NCI-H2081 (cell line): ENCODE measurements at places on chromosomes 12 and 14.
A peak's percentile ranks its signal among the peaks of the same experiment; 100 is the strongest.

DNA sequence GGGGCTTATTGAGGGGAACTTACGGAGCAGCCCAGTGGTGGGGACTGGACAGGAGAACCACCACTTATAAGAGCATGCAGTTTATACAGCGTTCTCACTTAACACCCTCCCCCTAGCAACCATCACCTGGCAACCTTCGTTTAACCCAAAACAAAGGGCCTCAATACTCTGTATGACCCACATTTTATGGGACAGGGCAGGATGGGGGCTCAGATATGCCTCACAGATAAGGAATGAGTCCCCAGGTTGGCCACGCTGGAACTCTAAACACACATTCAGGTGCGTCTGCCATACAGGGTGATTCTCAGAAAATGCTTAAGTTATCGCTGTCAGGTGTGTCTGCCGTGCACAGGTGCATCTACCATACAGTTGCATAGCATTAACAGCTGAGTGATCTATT lies 99.2 kb downstream of the GCH1 start:
- no peak for DNase-seq

- peak; percentile 28 for DNase-seq
These were observed 595 bp upstream of the METAP2 start for GRCh38 chr12:95473231-95473883.

DNA sequence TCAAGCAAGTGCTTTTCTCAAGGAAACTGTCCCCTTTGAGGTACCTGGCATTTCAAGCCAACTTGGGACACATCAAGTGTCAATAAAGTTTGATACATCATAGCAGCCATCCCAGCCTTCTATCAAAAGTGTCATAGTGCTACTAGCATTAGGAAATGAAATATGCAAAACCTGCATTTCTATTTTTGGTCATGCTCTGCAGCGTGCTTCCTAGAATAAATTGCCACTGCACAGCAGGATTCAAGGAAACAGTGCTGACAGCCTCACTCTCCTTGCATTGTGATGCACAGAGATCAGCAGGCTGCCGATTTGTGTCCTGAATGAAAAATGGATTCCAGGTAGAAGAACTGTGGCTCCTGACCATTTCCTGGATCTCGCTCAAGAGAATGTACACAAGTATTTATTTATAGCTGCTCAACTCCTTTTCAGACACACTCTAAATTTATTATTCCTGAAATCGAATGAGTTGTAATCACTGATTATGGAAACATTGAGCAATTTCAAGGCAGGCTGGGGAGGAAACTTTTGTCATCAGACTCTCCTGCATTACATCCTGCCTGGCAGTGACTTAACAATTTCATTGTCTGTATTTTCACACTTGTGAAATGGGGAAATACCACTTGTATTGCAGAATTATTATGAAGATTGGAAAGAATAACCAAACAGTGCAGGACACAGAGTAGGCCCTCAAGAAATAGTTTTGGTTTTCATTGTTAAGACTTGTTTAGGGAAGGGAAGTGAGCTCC lies 120.9 kb downstream of the SLC38A6 start:
- no peak for DNase-seq

DNA sequence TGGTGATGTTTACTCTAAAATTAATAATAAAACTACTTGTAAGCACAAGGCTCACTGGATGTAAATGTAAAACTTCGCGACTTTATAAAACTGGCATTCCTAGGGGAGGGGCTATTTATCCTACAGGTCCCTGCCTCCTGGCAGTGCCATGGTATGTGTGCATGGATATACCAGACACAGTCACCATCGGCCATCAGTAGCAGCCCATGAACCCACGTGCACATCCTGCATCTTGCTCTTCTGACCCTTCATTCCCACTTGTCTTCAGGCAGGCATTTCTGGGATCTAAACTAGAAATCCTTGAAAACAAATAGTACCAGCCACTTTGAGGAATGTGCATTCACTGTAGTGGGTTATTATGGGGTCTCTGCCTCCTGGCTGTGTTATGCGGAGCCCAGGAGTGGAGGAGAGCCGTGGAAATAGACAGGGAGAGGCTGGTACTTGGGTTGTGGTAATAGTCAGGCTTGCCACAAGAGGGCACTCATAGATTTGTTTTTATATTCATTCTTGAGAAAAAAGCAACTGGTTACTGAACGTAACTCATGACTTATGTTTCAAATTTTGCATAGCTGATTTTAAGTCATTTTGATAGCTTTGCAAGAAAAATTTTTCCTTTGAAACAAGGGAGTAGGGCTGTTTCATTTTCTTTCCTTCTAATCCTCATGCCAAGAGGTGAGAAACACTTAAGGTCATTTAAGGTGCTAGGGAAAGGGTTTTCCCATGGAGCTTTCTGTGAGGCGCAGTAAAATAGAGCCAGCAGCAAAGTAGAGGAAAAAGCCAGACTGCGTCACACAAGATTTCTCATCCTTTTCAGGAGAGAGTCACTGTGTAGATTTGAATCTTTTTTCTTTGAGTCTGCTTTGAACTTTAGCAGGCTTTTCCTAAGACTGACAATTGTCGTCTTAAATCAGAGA lies 17.4 kb upstream of the GALNT16 start:
- DNase-seq, result peak; percentile 47

DNA sequence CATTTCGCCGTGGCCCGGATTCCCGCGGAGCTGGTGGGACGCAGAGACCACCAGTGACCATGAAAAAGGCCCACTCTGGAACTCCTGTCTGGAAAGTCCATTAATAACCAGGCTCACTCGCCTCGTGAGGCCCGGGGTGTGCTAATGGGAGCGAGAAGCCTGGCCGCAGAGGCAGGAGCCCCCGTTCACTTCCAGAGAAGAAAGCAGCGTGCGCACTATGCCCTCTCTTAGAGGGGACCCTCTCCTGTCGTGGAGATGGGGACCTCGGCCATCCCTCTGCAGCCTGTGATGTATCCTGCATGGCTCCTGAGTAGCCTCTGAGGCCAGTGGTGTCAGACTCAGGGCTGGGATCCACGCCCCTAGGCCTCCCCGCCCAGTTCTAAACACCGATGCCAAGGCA lies 134.1 kb upstream of the VRK1 start:
- DNase-seq, result no peak

DNA sequence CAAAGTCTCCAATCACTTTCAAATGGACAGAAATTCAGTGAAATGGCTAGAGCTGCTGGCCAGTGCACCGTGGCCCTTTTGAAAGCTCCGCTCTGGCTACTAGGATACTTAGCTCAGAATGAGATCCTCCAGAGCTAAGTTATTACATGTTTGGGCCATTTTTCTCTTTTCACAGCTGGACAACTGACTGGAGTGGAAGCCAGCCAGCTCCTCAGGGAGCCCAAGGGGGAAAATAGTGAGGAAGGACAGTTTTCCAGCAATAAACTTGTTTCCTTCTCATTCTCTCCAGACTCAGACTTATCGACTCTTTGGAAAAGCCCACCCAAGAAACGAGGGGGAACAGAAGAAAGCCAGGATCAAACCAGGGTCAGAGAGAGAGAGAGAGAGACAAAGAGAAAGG lies 266.0 kb downstream of the KSR2 start:
- no peak for DNase-seq

DNA sequence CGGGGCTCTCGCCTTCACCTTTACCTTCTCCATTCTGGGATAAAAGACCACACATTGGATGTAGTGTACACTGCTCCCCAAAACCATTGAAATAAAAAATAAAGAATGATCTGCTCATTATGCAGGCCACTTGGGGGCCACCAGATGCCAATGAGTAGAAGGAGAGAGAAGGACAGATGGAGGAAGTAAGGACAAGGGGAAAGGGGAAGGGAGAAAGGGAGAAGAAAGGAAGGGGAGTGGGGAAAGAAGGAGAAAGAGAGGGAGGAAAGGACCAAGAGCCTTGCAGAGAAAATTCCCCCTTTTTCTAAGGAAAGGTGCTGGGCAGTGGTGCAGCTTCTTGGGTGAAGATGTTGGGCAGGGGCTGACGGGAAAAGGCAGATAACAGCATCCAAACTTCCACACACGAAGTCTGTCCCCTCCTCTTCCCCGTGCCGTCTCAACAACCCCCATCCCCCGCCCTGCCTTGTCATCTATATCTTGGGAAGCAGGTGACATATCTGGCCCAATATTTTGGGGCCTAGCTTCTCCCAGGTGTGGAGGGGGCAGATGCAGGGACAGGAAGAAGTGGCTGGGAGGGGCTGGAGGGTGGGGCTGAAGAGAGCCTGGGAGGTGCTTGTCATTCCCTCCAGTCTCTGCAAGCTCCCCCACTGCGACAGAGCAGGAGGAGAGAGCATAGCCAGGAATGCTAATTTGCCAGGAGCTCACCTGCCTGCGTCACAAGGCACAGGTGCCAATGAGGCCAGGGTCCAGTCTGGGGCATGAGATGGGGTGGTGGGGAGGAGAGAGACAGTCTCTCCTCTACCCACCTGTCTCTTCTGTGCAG lies 107.5 kb downstream of the SINHCAF start:
- no peak for DNase-seq

- DNase-seq, result no peak
These were observed 114.1 kb downstream of the FSCB start for GRCh38 chr14:44392984-44393383.

- DNase-seq, result no peak
These were observed 32.6 kb upstream of the PNMA1 start for GRCh38 chr14:73746520-73747378.

DNA sequence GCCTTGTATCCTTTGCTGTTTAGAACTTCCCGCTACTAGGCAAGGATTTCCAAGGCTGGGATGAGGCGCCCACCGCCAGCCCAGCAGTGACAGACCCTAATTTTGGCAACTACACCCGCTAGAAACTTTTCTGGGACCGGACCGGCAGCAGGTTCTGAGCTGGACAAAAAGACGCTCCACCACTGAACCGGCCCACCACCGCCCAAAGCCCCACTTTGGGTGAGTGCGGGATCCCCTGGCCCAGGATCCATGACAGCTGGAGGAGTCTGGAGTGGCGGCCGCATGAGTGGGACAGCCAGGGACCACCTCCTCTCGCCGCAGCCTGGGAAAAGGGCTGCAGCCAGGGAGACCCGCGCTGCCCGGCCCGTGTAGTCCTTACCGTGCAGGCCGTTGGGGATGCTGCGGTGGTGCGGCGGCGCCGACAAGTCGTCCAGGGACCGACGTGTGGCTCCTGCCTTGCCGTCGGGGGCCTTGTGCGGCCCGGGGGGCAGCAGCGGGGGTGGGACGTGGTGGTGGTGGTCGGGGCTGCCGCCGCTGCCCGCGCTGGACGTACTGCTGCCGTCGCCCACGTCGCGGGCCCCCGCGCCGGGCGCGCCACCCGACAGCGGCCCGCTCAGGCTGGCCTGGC lies 1.1 kb downstream of the CCDC85C start:
- no peak for DNase-seq

- DNase-seq, result no peak
These were observed 3.1 kb downstream of the KRT82 start for GRCh38 chr12:52402873-52403540.

- no peak for DNase-seq
These were observed 27.1 kb downstream of the KCTD10 start for GRCh38 chr12:109449845-109450532.

GRCh38 chr14:67574806-67575205 lies 25.3 kb downstream of the PIGH start:
- DNase-seq, result no peak

GRCh38 chr12:109878749-109879148 lies 1.6 kb downstream of the GLTP start:
- DNase-seq, result no peak

DNA sequence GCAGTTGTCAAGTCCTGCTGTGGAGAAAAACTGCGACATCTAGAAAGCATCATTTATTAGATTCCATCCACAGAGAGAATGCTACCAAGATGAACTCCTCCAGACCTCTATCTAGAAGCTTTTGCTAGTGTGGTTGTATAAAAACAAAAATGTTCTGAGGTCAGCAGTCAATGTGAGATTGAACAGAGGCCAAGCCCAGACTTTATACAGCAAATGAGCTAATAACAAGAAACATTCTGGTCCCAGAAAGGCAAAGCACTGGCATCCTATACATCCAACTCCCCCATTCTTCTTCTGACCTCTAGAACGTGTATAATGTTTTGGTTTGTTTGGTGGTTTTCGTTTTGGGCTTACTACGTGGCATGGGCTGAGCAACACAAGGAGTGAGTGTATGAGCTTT lies 26.7 kb upstream of the RIN3 start:
- DNase-seq, result no peak

DNA sequence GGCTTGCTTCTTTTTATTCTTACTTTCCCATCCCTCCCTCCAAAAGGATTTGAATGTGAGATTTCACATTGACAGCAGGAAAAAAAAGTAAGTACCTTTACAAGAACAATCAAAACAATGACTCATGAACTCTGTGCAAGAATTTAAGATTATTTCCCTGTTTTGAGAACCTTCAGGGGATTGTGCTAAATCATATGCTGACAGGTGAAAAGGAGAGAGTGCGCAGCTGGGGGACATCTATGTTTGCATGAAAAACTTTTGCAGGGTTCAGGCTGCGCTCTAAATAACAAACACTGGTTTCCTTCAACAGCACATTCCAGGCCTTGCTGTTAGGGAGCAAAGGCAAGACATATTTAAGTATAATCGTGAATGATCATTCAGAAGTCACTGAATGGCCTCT lies 27.3 kb downstream of the RERG start:
- DNase-seq, result no peak

DNA sequence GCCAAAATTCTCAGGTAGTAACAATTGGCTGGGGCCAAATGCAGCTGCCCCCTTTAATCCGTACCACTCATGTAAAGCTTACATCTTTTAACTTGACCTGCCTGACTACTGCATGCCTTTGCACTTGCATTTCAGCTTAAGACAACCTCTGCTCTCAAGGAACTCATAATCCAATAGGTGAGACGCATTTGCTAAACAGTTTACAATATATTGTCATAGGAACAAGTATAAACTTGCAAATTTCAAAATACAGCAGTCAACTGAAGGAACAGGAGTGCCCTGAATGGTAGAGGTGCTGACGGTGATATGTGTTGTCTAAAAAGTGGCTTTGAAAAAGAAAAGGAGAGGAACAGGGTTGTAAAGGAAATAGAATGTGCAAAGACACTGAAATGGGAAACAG lies 3.6 kb upstream of the BRMS1L start:
- DNase-seq, result no peak

DNA sequence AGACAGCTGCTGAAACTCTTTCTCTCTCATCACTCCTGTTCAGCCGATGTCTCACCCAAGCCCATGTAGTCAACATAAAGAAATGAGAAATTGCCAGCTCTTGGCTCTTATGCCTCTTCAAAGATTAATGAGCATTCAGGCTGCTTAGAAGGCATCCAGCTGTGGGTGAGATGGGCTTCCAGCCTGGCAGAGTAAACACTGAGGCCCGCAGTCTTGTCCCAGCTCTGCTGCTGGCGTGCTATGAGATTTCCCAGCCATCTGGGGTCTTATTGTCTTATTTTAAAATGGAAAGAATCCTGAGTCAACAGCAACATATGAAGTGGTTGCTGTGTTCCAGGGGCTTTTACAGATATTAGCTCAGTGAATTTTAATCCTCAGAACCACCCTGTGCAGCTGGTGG lies 12.6 kb downstream of the RXYLT1 start:
- peak; percentile 96 for DNase-seq
